ENCODE measurements at places on chromosomes 5 and 9. TPM values are rescaled to one million over a fixed set of nuclear protein-coding genes. Genes with fewer than 3 reads are reported as not detected.

RNF208 gene
- 0.83 TPM for total RNA-seq

INSL6 gene
- not detected for total RNA-seq

ANKRD34B gene
- total RNA-seq, result not detected

VCAN gene
- total RNA-seq, result 0.41 TPM

NPDC1 gene
- total RNA-seq, result 36.5 TPM

PCDHB13 gene
- total RNA-seq, result 0.06 TPM

PCDHB14 gene
- total RNA-seq, result not detected

FRMD3 gene
- 0.55 TPM for total RNA-seq

GRHPR gene
- 63.5 TPM for total RNA-seq

BHMT gene
- total RNA-seq, result 0.76 TPM

GABRA1 gene
- total RNA-seq, result not detected

ANP32B gene
- total RNA-seq, result 201 TPM

KLF4 gene
- 4.5 TPM for total RNA-seq

ADAMTS16 gene
- total RNA-seq, result 0.06 TPM

NR2F1 gene
- total RNA-seq, result 0.33 TPM

CDC20B gene
- not detected for total RNA-seq

BRD9 gene
- 78.9 TPM for total RNA-seq

ACTBL2 gene
- total RNA-seq, result not detected

IFNA21 gene
- not detected for total RNA-seq

GLRA1 gene
- not detected for total RNA-seq

SIGMAR1 gene
- 60.9 TPM for total RNA-seq

CEMIP2 gene
- total RNA-seq, result 85.9 TPM

CDH12 gene
- total RNA-seq, result not detected

TSTD2 gene
- total RNA-seq, result 17.9 TPM

FBN2 gene
- not detected for total RNA-seq

ADAMTS12 gene
- not detected for total RNA-seq

RANBP3L gene
- total RNA-seq, result not detected

SLC6A7 gene
- total RNA-seq, result not detected

PNPLA7 gene
- total RNA-seq, result 18.8 TPM

SCAI gene
- 11.4 TPM for total RNA-seq

PIK3R1 gene
- total RNA-seq, result 93.3 TPM

FREM1 gene
- not detected for total RNA-seq

TGFBI gene
- 2.5 TPM for total RNA-seq

POU5F2 gene
- total RNA-seq, result 1.5 TPM

PRKACG gene
- total RNA-seq, result not detected

ZNF367 gene
- total RNA-seq, result 5.9 TPM

DAB2IP gene
- 0.39 TPM for total RNA-seq

OTP gene
- total RNA-seq, result not detected

SNCAIP gene
- total RNA-seq, result not detected

TMEM38B gene
- total RNA-seq, result 12.3 TPM

Measured in T-cell (primary cell).